Stimulated activated CD8-positive, alpha-beta memory T cell treated with anti-CD3 and anti-CD28 coated beads, Interleukin-4, amount 100 ng/mL, for 24 hours (primary cell): ENCODE measurements at places on chromosomes 3 and 15.

GRCh38 chr3:139302084-139302800, 41.6 kb upstream of the MRPS22 start:
- DNase-seq = no peak

GRCh38 chr3:55893045-55893664, 406.0 kb upstream of the WNT5A start:
- DNase-seq = no peak

GRCh38 chr15:64232400-64232799, 69.6 kb upstream of the PPIB start:
- no peak for DNase-seq

DNA sequence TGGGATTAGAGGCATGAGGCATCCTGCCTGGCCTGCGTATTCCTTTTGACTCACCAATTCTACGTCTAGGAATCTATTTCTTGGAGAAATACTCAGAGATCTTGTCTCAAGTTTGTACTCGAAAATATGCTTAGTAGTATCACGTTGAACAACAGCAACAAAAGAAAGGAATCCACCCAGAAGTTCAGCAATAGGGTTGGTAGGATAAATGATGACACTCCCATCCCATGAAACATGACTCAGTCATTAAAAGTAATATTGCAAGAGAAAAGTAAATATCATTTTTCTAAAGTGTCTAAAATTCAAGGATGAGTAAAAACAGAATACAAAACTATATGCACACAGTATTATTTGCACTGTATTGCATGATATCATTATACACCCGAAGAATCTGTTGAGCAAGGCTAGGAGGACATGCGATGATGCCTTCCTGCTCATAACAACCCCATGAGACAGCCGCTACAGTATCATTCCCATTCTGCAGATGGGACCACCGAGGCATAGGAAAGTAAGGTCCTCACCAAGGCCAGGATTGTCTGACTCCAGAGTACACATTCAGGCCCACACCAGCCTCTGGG, 61.5 kb downstream of the SLC6A1 start:
- DNase-seq = no peak

DNA sequence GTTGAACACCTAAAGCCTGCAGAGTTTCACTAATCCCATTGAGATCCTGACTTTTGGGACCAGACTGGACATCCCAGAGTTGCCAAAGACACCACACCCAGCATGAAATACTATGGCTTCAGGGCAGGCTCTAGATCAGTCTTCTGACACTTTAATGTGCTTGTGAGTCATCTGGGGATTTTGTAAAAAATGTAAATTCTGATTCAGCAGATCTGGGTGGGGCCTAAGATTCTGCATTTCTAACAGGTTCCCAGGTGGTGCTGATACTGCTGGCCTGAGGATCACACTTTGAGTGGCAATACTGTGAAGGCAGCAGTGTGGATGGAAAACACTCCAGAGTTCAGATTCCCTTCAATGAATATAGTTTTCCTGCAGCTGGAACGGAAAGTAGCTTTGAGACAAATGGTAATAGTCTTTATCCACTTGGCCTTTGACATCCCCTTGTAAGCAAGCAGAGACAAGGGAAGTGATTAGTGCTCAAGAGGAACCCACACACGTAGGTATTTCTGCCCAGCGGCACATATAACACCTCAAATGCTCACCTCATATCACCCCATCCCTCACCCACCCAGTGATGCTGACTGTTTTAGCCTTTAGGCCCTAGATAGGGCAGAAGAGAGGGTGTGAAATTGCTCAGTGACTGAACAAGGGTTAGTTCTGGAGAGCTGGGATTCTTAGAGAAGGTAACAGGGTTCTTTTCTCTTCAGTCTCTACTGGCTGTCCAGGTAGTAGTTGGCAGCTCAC, 51.5 kb upstream of the GSK3B start:
- DNase-seq = no peak

GRCh38 chr15:71116942-71117341, 1.7 kb downstream of the THSD4 start:
- no peak for DNase-seq

DNA sequence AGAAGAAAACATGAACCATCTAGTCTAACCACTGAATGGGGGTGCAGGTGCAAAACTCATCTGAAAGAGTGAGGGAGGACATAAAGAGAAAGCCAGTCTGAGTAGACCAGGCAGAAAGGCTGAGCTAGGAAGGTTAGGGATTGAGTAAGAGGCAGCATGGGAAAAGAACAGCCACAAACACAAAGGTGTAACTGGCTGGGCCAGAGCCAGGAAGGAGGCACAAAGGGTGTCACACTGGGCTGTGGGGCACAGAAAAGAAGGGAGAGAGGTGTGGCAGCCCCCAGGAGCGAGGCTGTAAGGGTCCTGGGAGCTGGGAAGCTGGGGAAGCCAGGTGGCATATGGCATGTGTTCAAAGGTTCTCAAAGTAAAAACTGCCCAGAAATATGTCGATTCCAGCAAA, 18.7 kb downstream of the IGSF11 start:
- no peak for DNase-seq

DNA sequence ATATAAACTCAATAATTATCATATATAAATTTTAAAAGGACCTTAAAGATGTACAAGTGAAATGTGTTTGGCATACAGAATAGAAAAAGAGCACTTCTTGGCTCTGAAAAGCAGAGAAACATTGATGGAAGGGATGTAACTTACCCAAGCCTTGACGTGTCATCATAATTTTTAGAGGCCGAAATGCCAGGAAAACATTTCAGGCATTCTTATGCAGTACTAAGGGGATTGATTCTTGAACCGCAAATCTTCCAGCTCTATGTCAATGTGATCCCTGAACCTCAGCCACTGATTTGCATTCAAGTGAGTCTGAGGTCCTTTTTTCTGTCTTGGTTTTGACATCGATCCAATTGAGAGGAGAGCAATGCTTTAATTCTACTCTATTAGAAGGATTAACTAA, 97.8 kb downstream of the CLDN1 start:
- no peak for DNase-seq

- DNase-seq = no peak
These were observed 170.5 kb upstream of the LRIG1 start for GRCh38 chr3:66671291-66671690.

GRCh38 chr15:71224024-71224423, 108.8 kb downstream of the THSD4 start:
- no peak for DNase-seq

DNA sequence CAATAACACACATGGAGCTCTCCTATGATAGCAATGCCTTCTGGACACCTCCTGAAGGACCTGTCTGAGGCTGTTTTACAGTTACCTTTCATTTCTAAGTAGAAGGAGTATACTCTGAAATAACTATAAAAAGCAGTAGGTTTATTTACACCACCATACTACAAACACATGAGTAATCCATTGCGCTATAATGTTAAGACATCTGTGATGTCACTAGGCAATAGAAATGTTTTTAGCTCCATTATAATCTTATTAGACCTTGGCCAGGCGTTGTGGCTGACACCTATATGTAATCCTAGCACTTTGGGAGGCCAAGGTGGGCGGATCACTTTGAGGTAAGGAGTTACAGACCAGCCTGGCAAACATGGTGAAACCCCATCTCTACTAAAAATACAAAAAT, 24.7 kb downstream of the PXK start:
- no peak for DNase-seq

- no peak for DNase-seq
These were observed 230.8 kb upstream of the GPR149 start for GRCh38 chr3:154660811-154661210.

DNA sequence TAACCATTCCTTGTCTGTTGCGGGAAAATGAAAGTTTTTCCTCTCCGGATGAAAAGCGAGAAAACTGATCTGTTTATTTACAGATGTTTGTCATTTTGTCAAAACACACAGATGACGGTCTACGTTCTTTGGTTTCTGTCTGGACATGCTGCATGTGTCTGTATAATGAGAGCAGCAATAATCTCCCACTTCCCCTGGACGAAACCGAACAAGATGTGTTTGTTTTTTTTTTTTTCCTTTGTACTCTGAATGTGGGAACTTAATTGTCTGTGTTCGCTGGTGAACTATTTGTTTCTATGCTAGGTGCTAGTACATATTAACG, 33.6 kb downstream of the PTPRG start:
- DNase-seq = no peak

- no peak for DNase-seq
These were observed 79.0 kb upstream of the SELENOK start for GRCh38 chr3:53970661-53971060.

GRCh38 chr3:149816986-149817385, 4.0 kb downstream of the RNF13 start:
- no peak for DNase-seq

GRCh38 chr3:41276191-41276590, 76.9 kb downstream of the CTNNB1 start:
- DNase-seq = no peak

DNA sequence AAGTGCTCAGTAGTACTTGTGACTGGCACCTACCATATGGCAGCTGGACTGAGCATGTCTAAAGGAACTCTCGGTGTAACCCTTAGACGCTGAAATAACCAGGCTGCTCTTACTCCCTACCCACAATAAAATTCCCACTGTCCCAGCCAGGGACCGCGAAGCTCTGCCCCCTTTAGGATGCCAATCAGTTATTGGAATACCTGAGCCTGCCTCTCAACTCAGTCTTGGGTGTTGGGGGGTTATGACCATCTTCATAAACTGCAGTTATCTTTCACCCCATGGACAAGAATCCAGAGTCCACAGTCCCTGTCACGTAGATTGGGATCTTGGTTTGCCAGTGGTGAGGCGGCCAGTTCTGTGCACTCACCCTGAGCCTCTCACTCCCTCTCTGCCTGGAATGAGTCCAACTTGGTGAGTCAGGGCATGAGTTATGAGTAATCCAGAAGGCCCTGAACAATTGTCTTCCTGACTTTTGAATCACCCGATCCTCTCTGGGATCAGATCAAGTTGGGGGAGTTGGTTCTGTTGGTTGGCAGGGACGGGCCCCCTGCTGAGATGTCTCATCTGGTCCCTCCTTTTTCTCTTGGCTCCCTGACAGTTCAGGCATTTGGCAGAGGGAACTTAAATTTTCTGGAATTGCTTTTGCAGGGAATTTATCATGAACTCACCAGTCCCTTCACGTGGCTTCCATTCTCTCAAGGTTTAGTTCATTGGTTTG, 120.1 kb upstream of the UBE2E1 start:
- DNase-seq = no peak

- no peak for DNase-seq
These were observed 590.0 kb upstream of the ADAMTS9 start for GRCh38 chr3:65277798-65278197.

DNA sequence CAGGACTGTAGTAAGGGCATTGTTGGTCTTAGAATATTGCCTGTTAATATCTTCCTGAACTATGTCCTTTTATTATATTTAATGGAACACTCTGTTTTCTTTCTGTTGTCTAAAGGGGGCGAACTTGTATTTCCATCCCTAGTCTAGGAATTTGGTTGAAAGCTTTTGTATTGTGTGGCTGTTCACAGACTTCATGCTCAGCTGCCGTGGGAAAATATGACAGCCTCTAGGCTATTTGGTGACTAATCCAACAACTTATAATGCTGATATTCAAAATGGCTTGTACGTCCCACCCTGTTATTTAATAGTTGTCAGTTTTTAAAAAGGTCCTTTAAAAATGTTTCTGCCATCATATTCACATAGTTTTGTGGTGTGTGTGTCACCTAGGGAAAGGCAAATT, 202.6 kb downstream of the KLHL25 start:
- DNase-seq = no peak

GRCh38 chr15:61188168-61188567, 40.9 kb downstream of the RORA start:
- no peak for DNase-seq

- DNase-seq = no peak
These were observed 59.9 kb upstream of the LIMD1 start for GRCh38 chr3:45534632-45535031.

- no peak for DNase-seq
These were observed 49.2 kb downstream of the HDGFL3 start for GRCh38 chr15:83158393-83158792.

- no peak for DNase-seq
These were observed 88.3 kb upstream of the CLSTN2 start for GRCh38 chr3:139846729-139847128.

DNA sequence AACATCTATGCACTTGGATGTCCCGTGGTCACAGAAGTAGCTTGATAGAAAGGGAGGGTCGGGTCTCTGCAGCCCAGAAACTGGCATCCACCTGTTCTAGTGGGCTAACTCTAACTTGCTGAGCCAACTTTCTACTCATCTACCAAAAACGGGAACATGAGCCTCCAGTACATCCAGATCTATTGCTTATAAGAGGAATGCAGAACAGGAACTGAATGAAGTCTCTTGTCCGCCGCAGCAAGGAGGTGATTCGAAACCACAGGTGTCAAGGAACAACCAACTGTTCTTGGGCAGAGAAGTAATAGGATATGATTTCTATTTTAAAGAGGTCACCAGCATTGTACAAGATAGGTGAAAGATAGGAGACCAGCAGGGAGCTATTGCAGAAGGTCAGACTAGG, 17.9 kb downstream of the TERC start:
- no peak for DNase-seq

DNA sequence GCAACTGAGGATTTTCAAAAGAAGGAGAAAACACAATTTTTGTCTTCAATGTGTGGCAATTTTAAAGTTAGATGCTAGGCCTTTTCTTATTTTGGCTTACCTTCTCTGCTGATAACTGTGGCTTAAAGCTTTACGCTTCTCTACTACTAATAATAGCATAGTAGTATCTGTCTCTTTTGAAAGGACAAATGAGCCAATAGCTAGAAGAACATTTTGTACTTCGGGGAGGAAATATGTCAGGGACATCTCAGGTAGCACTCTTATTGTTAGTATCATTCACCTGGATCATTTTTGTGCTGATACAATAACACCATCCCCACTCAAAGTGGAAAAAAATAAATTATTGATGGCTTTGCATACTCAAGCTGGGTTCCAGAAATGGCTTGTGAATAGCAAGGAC, 586.1 kb upstream of the TBL1XR1 start:
- DNase-seq = no peak

DNA sequence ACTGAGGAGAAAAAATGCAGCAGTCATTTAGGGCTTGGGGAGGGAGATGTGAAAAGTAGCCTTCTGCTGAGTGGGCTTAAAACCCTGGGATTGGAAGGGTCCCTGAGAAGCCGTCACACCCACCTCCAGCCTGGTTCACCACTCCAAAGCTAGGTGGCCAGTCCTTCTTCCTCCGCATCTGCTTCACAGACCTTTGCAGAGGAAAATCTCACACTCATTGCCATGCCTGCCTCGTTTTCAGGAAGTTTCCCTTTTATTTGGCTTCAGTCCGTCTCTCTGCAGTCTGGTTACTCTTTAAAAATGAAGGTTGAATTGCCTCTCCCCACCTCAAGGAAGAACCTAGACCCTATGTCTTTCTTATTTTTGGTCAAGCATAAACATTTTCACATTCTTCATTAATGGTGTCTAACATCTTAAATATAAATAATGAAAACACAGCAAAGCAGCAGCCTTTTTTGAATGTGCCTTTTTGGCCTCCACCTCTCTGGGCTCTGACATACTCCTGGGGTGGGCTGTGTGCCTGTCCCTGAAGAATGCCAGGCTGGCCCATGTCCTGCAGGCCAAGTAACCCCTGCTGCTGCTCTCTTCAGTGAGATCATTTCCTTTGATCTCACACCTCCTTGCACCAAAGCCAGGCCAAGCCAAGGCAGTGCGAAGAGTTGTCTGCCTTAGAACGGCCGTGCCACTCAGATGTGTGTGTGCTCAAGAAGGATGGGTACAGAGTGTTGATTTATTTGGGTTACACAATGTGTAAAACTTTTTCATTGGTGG, 11.0 kb downstream of the MRAS start:
- no peak for DNase-seq

- no peak for DNase-seq
These were observed 95.5 kb downstream of the CCNL1 start for GRCh38 chr3:157064402-157064801.

GRCh38 chr3:174061162-174061561, 663.6 kb downstream of the NLGN1 start:
- no peak for DNase-seq
